NCI-H510A (cell line): ENCODE measurements at places on chromosomes 12 and 14.

- no peak for DNase-seq
These were observed 108.3 kb downstream of the KIF26A start for GRCh38 chr14:104246401-104247335.

DNA sequence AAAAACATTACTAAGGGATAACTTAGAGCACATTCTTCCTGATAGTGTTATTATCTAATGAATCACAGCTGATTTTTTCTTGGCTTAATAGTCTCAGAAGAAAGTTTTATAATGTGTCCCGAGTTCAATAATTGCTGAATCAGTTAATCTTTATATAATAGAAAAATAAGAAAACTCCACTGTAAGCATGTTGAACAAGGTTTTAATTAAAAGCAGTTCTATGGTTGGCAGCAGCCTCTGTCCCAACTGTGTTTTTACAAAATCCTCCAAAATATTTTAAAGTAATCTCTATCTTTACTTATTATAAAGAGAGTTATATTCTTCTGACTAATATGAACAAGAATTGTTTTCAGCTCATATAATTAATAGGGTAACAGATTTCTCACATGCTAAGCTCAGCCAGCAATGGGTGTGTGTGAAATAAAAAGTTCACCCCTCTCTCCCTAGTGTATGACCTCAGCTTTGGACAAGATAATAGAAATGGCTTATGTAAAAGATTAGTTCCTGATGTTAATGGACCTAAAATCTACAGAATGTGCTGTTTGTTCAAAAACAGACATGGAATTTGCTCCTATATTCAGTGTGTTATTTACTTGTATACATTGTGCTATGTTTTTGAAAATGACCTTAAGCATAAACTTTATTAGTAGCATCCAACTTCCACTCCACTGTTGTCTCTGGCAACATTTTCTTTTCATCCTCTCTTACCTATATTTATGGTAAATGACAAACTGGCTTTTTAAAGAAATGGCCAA lies 67.1 kb upstream of the DCN start:
- DNase-seq = no peak

GRCh38 chr12:39440781-39441180 lies 2.1 kb downstream of the KIF21A start:
- no peak for DNase-seq

DNA sequence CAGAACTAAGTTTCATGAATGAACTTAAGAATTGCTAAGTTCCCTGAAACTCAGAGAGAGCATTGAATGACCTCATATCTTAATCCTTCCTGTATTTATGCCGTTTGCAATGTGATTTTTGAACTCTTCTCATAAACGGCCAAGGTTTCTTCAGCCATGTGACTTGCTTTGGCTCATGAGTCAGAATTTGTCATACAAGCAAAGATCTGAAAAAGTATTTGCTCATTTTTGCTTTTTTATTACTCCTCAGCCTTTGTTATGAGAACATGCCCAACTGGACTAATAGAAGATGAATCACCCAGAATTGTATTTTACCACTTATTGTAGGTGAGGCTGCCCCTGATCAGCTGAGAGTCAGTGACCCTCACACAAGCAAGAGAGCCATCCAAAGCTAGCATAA lies 693.8 kb downstream of the BCL11B start:
- DNase-seq = no peak

DNA sequence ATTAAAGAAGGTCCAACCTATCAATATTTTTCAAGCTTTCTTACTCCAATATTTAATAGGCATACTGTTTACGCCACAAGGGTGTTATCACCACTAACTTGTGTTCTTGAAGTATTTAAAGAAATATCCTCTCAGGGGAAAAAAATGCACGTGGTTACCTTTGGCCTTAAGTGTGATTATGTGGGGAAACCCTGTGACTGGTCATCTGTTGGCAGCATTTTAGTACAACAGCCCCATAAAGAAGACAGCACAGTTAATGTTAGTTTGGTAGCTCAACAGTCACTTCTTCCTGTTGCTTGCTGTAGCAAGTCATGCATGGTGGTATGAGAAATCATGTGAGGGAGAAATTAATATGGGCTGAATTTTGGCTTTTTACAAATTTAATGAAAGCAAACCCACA lies 1021.5 kb upstream of the TMEM132C start:
- no peak for DNase-seq

DNA sequence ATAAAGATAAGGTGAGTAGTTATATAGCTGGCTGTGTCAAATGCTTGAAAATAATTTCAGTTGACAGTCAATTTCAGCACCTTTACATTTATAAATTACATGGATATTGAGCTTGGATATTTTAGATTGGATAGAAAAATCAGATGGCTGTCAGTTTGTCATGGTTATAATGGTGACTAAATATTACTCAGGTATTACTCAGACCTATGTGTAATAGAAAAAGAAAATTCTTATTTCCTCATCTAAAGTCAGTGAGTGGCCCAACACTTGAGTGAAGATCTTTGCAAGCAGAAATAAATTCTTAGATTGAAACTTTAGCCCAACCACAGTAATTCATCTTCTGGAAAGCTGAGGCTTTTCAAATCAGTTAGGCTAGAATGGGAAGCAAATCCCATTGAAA lies 354.4 kb downstream of the NAV3 start:
- DNase-seq = no peak

- no peak for DNase-seq
These were observed 196.5 kb upstream of the PRMT8 start for GRCh38 chr12:3294481-3294911.

GRCh38 chr12:27958675-27959074 lies 13.9 kb downstream of the PTHLH start:
- DNase-seq = no peak
